GM12878 (cell line): ENCODE measurements at places on chromosomes 13 and 19. TPM values are rescaled to one million over a fixed set of nuclear protein-coding genes. Genes with fewer than 3 reads are reported as not detected.

- no peak for DNase-seq
Measured at GRCh38 chr19:39518975-39519374, 4.0 kb downstream of the SELENOV start.

DNA sequence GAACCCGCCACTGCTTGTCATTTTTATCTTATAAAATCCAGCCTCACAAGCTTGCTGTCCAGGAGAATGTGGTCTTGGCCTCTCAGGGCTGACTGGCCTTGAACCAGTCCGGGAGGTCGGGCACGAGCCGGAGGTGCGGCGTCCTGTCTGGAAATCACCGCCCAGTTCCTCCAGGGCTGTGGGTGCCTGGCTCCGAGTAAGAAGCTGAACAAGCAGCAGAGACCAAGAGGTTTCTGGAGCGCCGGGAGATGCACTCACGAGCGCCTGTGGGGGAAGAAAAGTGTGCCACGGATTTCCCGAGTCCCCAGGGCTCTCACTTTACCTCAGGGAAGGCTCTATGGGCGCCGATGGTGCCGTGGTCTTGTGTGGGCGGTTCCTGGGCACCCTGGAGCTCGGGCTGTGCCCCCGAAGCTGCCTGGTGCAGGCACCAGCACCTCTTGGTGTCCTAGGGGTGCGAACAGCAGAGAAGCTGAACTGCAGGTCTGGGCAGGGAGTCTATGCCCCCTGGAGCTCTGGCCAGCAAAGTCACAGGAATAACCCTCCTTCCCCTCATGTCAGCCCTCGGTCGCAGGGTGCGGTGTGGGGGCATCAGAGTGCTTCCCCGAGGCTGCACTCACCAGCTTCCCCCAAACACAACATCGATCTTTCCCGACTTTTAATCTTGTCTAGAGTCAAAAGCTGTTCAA, 50.0 kb downstream of the GAS6 start:
- DNase-seq, result no peak

GRCh38 chr19:5580161-5580571, 12.4 kb upstream of the TINCR start:
- DNase-seq, result no peak

GRCh38 chr13:59477011-59477410, 686.7 kb downstream of the DIAPH3 start:
- no peak for DNase-seq

DNA sequence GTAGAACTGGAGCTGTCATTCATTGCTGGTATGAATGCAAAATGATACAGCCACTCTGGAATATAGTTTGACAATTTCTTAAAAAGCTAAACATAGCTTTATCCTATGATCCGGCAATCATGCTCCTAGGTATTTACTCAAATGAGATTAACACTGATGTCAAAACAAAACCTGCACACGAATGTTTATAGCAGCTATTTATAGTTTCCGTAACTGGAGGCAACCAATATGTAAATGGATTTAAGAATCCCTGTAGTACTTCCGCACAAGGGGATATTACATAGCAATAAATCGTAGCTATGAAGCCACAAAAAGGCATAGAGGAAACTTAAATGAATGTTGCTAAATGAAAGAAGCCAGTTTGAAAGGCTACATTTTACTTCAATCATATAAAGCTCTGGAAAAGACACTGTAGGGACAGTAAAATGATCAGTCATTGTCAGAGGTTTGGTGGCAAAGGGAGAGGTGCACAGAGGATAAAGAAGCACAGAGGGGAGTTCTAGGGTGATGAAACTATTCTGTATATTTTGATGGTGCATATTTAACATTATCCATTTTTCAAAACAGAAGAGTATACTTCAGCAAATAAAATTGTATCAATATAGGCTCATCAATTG, 1893.0 kb upstream of the PCDH20 start:
- no peak for DNase-seq

GRCh38 chr19:50817941-50818858, 5.4 kb downstream of the KLK1 start:
- DNase-seq, result peak; percentile 63

- DNase-seq, result no peak
Measured at GRCh38 chr19:32750441-32751055, 31.0 kb downstream of the TDRD12 start.

NTN5 gene
- polyA plus RNA-seq, result not detected in 2 replicates

DNA sequence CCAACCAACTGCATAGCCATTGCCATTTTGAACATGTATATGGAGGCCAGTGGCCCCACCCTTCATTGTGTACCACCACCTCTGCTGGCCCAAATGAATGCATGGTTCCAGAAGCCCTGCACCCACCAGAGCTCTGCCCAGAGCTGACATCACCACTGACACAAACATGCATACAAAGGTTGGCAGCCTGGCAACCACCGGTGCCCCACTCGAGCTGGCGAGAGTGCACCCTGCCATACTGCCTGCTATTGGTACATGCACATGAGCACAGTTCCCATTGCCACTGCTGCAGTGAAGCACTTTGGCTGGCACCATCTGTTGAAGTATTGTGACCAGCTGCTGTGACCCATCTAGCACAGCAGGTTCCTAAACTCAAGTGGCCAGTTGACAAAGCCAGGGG, 1564.9 kb downstream of the OLFM4 start:
- no peak for DNase-seq

DNA sequence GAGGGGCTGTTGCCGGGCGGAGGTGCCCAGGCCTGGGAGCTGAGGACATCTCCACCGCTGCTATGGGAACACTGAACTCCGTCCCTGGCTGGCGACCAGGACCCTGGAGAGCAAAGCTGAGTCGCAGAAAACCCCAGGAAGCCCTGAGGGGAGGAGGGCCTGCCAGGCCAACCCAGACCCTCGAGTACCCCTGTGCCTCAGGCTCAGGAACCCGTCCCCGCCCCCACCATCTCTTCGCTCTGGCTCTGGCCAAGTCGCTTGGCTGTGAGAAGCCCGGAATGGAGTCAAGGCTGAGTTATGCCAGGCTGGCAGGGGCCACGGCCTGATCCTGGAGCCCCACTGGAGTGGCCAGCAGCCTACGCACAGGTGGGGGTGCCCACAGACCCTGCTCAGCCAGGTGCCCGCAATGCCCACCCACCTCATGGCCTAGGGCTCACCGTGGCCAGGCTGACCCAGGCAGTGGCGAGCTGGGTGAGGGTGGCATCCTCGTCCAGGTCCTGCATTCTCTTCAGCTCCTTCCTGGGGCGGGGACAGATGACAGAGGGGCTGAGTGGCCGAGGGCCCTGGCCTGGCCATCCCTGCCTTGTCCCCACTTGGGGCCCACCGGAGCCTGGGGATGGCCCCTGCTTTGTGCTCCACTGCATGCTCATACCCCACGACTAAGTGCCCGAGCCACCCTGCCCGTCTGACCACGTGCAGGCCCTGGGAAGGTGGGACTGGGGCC, 8.5 kb upstream of the CERS1 start:
- DNase-seq, result no peak

FEM1A gene
- 2.0 and 2.7 TPM in 2 replicates for polyA plus RNA-seq

OR10H1 gene
- polyA plus RNA-seq, result not detected in 2 replicates

PLPP2 gene
- polyA plus RNA-seq, result not detected in 2 replicates

ZNF20 gene
- 1.3 and 2.9 TPM in 2 replicates for polyA plus RNA-seq

DNA sequence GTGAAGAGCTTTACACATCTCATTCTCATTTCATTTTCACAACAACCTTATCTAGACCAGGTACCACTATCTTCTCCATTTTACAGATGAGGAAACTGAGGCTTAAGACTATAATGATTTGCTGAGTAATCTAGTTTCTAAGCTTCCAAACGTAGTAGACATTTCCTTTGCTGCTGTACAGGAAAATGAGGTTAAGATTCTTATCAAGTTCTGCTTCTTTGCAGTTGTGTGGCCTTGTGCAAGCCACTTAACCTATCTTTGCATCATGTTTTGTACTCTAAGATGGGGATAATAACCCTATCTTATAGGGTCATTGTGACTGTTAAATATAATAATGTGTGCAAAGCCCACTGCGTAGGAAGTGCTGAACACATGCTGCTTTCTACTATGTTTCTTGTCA, 307.9 kb downstream of the HS6ST3 start:
- DNase-seq, result no peak

DNA sequence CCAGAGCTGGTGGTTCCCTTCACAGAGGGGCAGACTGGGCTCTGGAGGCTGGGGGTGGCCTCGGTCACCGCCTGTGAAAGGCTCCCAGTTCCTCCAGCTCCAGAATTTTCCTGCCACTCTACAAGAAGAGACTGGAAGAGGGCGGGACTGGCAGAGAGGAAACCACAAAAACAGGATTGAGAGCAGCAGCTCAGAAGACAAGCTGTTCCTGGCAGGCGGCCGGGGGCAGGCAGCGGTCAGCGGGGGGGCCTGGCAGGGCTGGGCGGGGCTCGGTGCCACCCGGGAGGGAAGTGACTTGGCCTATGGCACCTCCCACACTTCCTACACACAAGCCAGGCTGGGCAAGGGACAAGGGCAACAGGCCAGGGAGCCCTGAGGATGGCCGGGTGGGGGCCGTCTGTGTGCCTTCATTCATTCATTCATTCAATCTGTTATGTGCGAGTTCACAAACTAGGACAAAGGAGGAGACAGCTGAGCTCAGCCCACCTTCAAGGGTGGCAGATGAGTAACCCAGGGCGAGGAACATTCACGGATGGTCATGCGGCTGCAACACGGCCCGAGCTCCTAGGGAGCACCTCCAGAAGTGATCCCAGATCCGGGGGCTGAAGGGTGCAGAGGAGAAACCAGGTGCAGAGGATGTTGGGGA, 16.9 kb upstream of the BTBD2 start:
- no peak for DNase-seq

- peak; percentile 17 for DNase-seq
Measured at GRCh38 chr19:35240327-35240726, 8.5 kb upstream of the LSR start.

DNA sequence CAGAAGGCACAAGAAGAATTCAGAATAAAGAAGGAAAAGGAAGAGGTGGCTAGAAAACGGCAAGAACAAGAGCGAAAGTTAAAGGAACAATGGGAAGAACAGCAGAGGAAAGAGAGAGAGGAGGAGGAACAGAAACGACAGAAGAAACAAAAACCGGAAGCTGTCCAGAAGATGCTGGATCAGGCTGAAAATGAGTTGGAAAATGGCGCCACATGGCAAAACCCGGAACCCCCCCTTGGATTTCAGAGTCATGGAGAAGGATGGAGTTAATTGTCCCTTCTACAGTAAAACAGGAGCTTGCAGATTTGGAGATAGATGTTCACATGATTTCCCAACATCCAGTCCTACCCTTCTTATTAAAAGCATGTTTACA, 6.7 kb downstream of the CD209 start:
- DNase-seq, result no peak

- DNase-seq, result no peak
Measured at GRCh38 chr19:3536429-3537100, 2.4 kb upstream of the TEKTIP1 start.

GRCh38 chr19:1395194-1396018, 5.9 kb downstream of the GAMT start:
- no peak for DNase-seq

- DNase-seq, result no peak
Measured at GRCh38 chr13:19083340-19083739, 98.3 kb downstream of the TUBA3C start.

DNA sequence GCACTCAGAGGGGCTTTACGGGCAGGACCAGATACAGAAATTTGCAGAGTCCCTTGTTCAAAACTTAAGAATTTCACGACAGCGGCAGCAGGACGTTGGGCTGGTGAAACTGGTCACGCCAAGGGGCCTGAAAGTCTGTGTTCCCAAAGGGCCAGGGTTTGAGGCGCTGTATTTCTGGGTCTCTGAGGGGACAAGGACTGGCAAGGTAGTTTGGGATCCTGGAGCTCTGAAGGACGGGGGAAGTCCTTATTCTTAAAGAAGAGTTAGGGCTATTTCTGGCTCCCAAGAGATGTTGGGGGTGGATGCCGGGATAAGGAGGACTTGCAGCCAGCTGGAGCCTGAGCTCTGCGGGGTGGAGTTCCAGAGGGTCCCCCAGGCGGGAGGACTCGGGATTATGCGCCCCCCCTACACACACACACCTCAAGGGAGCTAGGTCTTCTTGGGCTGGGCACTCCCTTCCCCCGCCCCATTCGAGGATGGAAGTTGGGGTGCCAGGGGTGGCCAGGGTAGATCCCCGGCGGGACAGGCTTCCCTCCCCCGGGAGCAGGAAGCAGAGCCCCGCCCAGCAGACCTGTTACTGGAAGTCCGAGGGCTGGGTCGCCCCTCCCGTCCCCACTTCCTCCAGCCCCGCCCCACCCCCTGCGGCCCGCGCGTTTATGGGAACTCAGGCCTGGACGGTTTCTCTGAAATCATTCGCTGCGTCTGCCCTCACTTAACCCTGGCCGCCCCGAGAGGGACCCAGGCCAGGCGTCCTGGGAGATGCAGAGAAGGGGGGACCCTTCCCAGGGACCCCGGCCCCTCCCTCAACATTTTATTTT, 5.6 kb downstream of the BCL3 start:
- no peak for DNase-seq

GRCh38 chr13:25409938-25410337, 38.2 kb downstream of the ATP8A2 start:
- DNase-seq, result no peak

DNA sequence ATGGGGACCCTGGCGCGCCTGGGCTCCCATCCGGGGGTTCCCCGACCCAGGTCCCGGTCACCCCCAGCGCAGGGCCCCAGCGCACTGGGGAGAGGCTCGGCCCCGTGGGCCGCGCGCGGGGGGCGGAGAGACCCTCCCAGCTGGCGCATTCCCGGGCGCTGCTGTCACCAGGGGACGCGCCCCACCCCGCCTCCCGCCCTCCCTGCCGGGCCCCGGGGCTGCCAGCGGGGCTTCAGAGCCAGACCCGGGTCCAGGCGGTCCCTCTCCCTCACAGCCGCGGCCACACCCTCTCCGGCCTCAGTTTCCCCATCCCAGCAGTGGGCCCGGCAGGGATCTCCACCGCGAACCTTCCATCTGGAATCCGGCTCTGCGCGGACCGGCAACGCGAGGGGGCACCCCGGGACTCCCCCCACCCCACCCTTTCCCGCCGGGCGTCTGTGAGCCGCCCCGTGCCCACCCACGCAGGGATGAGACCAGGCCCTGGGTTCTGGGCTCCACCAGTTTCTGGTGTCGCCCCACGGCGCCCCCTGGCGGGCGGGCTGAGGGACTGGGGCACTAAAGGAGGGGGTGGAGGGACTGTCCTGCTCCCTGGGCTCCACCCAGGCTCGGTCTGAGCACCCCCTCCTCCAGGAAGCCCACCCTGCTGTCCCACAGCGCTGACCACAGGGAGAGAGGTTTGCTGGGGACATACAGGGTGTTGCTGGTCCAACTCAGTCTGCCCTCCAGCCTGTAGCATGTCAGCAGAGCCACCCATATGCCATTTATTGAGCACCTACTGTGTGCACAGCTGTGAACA, 878 bp upstream of the ADAMTSL5 start:
- DNase-seq, result no peak

DNA sequence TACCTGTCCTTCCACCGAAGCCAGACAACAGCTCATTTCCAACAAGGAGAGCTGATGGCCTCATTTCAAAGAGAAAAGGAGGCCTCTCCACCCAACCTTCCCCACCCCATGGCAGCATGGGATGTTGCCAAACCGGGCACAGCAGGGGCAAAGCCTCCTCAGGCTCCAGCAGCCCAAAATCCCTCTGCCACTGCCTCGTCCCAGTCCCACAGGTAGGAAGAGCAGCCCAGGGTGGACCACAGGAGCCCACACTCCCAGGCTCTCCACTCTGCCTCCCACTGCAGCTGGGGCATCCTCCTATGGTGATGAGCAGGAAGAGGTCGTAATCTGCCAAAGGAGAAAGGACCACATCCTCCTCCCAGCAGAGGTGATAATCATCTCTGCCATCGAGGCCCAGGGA, 50.9 kb downstream of the PEPD start:
- no peak for DNase-seq

GRCh38 chr19:43934055-43934984, 762 bp downstream of the ZNF45 start:
- DNase-seq, result no peak
